ENCODE measurements at places on chromosomes 13 and 19.
A peak's percentile ranks its signal among the peaks of the same experiment; 100 is the strongest.

DNA sequence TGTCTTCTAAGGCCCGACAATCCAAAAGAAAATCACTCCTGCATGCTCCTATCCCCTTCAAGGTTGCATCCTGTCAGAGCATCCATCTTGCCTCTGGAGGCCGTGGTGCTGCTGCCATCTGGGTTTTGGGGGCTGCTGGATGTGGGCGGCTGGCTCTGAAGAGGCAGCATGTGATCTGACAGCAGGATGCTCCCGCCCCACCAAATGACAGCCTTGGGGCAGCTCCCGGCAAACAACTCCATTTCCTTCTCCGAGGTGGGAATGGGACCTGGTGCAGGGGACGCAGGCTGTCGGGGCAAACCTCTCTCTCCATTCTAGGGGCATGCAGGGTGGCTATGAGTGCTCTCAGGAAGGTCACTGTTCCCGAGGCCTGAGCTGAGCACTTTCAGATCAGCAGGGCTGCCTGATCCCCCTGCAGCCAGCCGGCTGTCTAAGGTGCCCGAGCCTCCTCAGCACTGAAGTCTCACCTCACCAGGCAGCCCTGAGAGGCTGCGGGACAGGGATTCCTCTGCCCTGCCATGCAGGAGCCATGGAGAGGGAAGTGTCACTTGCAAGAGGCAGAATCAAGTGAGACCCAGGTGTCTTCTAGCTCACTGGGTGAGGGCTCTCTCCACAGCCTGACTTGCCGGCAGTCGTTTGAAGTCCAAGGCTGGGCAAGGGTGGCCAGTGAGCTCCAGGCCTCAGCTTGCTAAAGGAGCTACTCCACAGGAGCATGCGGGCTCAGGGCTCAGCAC lies 28.8 kb downstream of the TSSK6 start:
- no peak for DNase-seq

- DNase-seq, result no peak
Measured at GRCh38 chr13:20491926-20492435, 33.7 kb downstream of the CRYL1 start.

DNA sequence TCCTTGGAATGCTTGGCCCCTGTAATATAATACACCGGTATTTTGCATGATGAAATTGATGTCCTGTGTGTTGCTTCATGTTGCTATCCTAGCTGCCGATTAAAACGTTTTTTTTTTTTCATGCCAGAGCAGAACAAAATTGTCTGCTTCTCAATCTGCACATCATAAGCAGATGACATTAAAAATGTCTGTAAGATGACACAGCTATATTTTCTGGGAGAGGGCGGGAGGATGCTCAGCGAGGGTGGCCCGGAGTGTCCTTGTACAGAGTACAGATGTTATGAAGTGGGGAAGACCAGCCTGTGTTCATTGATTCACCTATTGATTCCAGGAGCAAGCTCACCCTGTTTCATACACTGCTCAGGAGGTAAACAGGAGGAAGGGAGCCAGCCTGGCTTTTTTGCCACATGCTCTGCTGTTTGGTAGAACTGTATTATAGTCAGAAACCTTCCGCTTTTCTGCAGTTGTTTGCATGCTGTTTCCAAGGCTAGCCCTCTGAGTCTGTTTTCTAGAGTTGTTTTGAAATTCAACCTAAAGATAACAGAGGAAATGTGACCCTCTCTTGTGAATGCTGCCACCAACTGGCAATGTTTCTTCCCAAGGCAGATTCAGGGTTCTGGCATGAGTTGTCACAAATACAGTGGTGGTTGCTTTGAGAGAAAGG lies 4.7 kb upstream of the IRS2 start:
- peak; percentile 48 for DNase-seq

- DNase-seq, result no peak
Measured at GRCh38 chr13:75378301-75378700, 103.7 kb downstream of the TBC1D4 start.

- DNase-seq, result no peak
Measured at GRCh38 chr19:36572593-36573019, 486 bp downstream of the ZNF529 start.

DNA sequence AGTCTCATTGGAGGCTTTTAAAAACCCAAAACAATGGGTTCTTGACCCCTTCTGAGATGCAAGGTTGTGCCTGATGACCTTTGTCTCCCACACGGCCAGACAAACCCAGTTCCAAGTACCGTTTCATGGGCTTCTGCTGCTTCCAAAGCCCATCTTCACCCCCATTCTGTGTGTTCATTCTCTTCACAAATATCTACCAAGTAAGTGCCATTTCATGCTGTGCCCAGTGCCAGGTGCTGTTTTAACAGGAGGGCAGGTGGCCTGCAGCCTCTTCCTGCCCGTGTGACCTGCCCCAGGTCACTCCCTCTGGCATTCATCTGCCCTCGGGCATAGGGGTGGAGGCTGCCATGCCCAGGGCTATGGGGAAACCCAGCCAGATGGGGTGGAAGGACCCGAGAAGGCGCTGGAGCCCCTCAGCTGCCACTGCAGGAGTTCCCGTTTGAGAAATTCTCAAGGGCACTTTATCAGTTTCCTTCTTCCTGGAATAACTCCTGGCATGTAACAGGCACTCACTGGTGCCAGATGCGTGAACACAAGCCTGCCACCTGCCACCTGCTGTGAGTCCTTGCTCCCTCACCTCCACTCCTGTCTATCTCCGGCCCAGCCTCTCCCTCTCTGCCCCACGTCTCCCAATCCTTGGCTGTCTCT lies 12.5 kb downstream of the CAPN12 start:
- DNase-seq, result no peak

GRCh38 chr13:98508685-98509084 lies 68.2 kb downstream of the STK24 start:
- no peak for DNase-seq

DNA sequence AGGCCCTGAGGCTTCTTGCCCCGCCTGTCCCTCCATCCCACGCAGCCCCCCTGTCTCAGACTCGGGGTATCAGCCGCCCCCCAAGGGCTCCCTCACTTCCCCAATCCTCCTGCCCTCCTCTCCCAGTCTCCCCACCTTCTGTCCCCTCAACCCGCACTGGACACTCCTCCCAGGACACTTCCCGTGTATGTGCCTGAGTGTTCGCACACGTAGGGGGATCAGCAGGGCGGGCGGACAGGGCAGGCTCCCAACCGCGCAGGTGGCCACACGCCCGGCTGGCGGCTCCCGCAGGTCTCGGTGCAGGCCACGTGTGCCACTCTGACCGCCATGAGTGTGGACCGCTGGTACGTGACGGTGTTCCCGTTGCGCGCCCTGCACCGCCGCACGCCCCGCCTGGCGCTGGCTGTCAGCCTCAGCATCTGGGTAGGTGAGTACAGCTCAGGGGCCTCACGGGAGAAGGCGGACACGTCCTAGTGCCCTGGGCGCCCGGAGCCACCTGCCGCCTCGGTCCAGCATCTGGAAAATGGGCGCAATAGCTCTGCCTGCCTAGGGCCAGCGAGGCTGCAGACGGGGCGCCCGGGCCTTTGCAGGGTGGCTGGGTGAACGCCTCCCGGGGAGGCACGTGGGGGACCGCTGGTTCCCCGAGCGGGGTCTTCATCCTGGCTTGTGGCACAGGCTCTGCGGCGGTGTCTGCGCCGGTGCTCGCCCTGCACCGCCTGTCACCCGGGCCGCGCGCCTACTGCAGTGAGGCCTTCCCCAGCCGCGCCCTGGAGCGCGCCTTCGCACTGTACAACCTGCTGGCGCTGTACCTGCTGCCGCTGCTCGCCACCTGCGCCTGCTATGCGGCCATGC lies 2.3 kb downstream of the KISS1R start:
- no peak for DNase-seq

- DNase-seq, result no peak
Measured at GRCh38 chr19:38182536-38183210, 41.3 kb downstream of the DPF1 start.

DNA sequence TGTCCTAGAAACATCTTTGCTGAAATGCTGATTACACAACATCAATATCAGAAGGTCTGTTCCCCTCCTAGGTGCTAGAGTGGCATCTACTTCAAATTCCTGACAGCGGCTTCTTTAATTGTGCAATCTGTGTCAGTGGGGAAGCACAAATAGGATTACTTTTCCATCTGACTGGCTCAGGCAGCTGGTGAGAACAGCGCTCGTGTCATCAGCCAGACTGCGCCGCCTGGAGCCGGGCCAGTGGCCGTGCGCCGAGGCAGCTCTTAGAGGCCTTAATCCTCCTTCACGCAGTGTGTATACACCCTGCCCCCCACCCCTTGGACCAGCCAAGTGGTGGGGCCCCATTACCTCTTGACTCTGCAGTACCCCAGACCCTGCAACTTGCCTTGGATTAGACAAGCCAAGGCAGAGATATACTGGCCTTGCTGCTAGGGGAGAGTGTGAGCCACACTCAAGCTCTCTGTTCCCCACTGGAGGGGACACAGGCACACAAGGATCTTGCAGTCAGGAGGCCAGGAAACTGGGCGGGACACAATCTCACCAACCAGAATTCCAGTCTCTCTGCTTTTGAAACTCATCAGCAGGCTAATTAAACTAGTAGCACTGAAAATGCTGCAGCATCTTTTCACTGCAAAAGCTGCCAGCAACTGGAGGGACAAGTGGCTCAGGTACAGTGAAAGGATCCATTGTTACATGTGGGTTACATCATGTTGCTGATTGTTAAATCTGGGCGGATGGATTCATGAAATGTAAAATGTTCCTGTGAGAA lies 48.9 kb upstream of the EPHX3 start:
- no peak for DNase-seq

DNA sequence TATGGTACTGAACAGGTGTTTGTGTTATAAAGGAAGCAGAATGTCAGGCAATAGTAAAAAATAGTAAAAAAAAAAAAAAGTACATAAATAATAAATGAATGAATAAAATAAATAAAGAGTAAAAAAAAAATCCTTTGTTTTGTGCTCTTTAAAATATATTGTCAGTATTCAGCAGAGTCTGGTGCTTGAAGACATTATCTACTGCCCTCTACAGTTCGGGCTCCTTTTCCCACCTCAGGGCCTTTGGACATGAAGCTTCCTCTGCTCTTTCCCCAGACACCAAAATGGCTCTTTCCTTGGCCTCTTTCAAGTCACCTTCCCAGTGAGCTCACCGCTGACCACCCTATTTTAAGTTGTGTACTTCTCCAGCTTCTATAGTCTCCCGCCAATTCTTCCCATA lies 137.5 kb downstream of the TNFRSF19 start:
- no peak for DNase-seq

DNA sequence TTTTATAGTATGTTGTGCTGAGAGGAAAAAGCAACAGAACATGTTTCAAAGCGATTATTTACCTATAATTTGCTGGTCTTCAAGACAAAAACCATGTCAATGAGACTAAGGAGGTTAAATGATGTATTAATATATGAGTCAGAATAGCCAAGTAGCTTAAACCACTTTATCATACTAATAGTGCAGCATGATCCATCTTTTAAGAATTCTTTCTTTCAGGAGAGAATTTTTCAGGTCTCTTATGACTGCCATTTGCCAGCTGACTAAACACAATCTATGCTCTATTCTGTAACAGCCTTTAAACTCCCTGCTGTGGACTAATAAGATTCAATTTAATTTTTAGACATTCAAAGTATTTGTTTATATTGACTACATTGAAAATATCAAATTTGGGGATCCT lies 93.7 kb downstream of the TRPC4 start:
- DNase-seq, result no peak

- DNase-seq, result no peak
Measured at GRCh38 chr13:74032325-74032724, 101.9 kb downstream of the KLF12 start.

GRCh38 chr13:43304945-43305344 lies 281.6 kb downstream of the DNAJC15 start:
- DNase-seq, result no peak

DNA sequence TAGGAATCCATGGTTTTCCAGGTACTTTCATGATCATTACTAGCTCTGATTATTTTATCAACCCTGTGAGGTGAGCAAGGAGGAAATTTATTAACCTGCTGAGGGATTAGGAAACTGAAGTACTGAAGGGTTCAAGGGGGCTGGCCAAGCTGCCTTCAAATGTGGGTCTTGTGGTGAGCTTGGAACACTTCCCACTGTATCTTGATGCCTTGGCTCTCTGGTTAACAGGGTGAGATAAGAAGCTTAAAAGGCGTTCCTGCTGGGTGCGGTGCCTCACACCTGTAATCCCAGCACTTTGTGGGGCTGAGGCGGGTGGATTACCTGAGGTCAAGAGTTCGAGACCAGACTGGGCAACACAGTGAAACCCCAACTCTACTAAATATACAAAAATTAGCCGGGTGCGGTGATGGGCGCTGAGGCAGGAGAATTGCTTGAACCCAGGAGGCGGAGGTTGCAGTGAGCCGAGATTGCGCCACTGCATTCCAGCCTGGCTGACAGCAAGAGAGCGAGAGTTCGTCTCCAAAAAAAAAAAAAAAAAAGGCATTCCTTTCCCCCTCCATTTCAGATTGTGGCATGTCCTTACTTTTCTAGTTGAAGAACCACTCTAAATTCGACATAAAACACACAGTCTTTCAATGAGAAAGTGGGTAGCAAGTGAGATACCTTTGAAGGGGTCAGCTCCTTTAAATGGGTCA lies 70.2 kb downstream of the KLF2 start:
- no peak for DNase-seq

DNA sequence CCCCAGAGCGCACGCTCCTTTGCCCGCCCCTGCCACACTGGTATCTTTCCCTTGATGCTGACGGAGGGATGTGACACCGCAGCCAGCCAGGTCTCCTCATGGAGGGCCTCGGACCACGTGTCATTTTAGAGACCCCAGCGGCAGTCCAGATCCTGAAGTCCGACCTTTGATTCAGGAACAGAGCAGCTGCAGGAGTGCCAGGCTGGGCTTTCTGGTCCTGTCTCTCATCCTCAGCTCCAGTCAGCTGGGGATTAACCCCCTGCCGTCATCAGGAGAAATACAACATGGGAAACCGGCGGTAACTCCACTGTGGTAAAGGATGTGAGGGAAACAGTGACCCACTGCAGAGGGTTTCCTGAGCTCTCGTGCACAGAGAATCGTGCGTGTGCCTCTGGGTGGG lies 140.6 kb downstream of the SIPA1L3 start:
- DNase-seq, result no peak

DNA sequence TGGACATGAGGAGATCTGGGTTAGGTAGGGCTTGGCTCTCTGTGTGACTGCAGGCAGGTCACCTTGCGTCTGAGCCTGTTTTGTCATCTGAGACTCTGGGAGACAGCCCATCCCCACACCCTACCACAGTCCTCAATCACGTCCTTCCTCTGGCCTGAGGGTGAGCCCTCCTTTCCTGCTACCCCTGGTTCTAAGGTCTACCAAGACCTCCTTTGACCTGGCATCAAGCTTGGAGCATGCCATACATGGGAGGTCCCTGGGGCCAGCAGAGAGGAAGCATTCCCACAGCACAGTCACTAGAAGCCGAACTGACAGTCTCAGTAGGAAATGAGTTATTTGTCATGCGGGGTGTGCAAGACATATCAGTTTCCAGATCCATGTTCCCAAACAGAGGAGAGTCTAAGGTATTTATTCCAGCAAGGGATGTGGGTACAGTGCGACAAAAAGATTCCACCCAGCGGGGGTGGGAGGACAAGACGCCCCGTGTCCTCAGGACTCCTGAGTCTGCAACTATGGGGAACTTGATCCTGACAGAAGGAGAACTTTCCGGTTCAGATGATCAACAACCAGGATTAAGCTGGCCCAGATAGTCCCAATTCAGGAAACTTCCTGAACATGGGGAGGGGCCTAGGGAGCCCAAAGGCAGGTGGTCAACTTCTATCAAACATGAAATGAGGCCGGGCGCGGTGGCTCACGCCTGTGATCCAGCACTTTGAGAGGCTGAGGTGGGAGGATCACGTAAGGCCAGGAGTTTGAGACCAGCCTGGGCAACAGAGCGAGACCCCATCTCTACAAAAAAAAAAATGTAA lies 9.5 kb downstream of the ARRDC2 start:
- DNase-seq, result no peak

GRCh38 chr13:80469853-80470381 lies 129.0 kb upstream of the SPRY2 start:
- DNase-seq, result no peak
